ENCODE measurements at places on chromosomes 7 and 10. TPM values are rescaled to one million over a fixed set of nuclear protein-coding genes. Genes with fewer than 3 reads are reported as not detected.

CPA4 gene
- 111 TPM for total RNA-seq

PPP1R3A gene
- total RNA-seq: not detected

PHYHIPL gene
- total RNA-seq: 0.34 TPM

CYP26C1 gene
- not detected for total RNA-seq

SLC13A1 gene
- total RNA-seq: not detected

Data from astrocyte (in vitro differentiated cells and primary cell).